Tibial artery (tissue), 4 donors: ENCODE measurements at places on chromosomes 6 and 20.

GRCh38 chr6:101608703-101609102, 215.2 kb downstream of the GRIK2 start:
- DNase-seq, result no peak

- no peak for DNase-seq
These were observed 17.5 kb upstream of the SPDEF start for GRCh38 chr6:34573567-34574183.

DNA sequence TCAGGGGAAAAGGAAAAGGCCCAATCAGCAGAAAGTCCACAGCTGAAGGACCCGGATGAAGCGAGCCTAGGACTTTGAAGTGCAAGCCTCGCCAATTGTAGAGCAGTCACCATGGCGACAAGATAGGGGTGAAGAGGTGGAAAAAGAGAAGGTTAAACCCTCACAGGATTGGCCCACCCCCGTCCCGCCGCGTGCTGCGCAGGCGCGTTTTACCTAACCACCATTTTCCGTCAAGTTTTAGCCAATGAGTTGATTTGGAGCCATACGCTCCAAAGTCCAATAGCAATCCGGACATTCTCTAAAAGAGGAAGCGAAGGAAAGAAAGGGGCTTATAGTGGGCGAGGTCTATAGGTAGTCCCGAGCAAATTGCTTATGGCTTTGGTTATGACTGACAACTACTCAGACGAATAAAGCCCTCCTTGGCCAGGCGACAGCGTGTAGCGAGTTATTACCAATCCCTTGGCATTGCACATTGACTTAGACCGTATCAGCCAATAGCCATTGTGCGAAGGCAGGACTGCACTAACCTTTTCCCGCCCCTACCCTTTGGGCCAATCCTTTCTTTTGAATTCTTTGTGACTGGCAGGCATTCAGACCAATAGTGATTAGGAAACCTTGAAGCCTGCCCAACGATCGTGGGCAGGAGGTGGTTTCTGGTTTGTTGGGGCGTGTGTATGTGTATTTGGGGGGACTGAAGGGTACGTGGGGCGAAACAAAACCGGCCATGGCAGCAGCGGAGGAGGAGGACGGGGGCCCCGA, at the start of gene RNF5:
Gene RNF5, plus strand, starts transcription at position 618 of the 759 bp plus-strand sequence. Its CDS starts 107 bp downstream, at position 725.
- DNase-seq, result peak; percentile 99

DNA sequence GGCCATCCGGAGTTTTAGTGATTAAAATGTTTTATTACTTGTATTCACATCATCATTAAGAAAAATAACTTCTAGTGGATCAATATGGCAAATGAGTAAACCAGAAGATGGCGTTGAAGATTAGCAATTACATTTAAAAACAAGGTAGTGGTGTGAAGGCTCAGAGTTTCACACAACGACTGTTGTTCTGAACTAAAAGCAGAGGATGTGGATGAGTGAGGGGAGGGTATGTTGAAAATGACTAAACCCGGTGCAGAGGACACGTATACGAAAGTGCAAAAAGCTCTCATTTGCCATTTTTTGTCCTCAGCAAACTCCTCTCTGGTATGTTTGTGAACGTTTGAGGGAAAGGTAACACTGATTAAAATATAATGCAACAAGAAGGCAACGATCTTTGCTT, 1.9 kb upstream of the IRF4 start:
- no peak for DNase-seq

DNA sequence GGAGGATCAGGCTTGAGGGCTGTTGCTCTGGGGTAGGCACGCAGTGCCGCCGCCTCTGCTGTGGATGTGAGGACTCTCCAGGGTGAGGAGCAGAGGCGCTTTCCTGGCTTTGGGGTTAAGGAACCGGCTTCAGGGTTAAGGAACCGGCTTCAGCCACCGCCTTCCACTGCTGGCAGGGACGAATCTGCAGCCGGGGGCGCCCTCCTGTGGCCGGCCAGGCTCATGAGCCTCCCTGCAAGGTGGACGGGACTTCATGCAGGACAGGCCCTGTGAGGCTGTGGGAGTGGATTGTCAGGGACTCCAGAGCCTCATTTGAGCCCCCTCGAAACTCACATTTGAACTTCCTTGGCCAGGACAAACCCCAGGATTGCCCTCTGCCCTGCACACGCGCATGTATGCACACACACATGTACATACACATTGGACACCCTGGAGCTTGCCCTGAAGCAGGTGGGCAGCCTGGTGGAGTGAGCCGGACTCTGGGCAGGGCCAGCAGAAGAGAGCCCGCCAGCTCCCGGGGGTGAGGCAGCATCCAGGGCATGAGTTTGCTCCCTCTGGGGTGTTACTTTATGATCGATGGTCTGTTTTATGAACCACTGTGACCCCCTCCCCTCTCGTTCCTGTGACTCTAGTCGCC, 146.9 kb downstream of the PHACTR3 start:
- peak; percentile 60 for DNase-seq

DNA sequence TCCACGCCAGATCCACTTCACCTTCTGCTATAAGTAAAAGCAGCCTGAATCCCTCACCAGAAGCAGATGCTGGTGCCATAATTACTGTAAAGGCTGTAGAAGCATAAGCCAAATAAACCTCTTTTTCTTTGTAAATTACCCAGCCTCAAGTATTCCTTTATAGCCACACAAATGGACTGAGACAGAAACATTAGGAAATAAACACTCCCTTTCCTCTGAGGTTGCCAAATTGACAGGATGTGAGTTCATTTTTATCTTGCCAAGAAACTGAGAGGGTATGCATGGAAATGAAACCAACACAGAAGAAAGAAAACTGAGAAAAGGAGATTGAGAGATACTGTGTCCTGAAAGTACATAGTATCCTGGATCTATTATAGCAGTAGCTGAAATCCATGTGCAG, 481.2 kb downstream of the HAO1 start:
- no peak for DNase-seq

DNA sequence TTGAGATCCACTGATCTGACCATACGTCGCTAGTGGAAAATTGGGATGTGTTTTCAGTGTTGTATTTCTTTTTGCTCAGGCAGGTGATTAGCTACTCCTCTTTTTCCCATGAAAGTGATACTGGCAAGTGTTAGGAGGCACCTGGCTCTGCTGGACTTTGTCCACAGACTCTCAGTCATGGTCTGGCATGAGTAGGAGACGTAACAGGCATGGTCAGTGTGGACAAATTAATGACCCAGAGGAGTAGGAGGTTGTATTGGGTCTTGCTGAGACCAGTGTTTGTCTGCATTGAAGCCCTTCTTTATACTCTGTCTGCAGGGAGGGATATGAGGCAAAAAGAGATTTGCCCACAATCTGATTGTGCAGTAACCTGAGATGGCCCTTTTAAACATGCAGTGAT, 178.7 kb downstream of the DTNBP1 start:
- no peak for DNase-seq
